ENCODE measurements at places on chromosomes 7 and 10.

DNA sequence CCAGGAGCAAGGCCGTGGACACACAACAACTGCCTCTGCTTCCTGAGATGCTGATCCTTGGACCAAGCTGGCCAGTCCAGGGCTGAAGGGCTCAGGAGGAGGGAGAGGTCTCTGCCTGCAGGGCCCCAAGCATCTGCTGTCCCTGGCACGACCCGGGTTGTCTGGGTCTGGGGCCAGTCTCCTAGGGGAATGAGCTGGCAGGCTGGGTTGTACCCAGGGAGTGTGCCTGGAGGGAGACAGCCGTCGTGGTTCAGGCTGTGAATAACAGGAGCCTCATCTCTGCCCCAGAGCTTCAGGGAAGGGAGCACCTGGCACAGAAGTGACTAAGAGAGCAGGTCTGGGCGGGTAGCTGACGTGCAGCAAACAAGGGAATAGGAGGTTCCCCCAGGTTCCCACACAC lies 17.9 kb upstream of the SERPINE1 start:
- no peak for DNase-seq

- DNase-seq = no peak
Measured at GRCh38 chr10:113080925-113081229, 130.8 kb downstream of the TCF7L2 start.

GRCh38 chr7:110010359-110010758 lies 1080.6 kb upstream of the LRRN3 start:
- DNase-seq = no peak

- DNase-seq = no peak
Measured at GRCh38 chr10:65430979-65431378, 1494.9 kb upstream of the LRRTM3 start.

- DNase-seq = no peak
Measured at GRCh38 chr10:19077276-19077675, 28.7 kb downstream of the MALRD1 start.

DNA sequence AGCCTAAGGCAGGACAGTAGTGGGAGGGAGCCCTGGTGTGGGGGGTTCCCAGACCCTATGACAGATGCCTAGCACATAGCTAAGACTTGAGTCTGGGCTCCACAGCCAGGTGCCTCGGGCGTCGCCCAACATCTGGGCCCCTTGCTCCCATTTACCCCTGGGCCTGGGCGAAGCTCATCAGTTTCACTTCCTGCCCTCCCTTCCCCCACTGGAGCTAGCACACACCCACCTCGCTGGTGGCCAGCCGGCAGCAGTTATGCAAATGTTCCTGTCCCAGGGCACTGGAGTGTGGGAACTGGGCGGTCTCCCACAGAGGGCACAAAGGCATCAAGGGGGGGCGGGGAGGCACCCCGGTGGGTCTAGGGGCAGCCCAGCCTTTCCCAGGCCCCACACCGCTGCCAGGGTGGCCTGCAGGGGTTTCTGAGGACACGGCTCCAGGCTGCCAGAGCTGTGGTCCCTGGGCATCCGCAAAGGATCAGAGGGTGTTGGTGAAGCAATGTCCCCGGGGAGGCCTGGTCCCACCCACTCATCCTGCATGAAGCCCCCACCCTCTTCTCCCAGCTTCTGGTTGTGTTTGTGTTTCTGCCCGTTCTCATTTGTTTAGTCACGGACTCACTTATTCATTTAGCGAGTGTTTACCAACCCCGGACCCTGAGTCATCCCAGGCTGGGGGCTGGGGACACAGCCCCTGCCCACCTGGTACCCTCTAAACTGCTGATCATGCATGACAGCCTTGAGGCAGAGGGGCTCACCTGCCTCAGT lies 20.4 kb downstream of the SH2B2 start:
- DNase-seq = peak; percentile 46

GRCh38 chr10:70145666-70146488 lies 623 bp downstream of the TYSND1 start:
- DNase-seq = peak; percentile 62

Data from CD4-positive, alpha-beta T cell treated with Interleukin-4 for 4 hours (primary cell).